ENCODE measurements at places on chromosomes 16 and 17.

- no peak for DNase-seq
Observed at GRCh38 chr17:63623786-63624530, 1.7 kb downstream of the MAP3K3 start.

DNA sequence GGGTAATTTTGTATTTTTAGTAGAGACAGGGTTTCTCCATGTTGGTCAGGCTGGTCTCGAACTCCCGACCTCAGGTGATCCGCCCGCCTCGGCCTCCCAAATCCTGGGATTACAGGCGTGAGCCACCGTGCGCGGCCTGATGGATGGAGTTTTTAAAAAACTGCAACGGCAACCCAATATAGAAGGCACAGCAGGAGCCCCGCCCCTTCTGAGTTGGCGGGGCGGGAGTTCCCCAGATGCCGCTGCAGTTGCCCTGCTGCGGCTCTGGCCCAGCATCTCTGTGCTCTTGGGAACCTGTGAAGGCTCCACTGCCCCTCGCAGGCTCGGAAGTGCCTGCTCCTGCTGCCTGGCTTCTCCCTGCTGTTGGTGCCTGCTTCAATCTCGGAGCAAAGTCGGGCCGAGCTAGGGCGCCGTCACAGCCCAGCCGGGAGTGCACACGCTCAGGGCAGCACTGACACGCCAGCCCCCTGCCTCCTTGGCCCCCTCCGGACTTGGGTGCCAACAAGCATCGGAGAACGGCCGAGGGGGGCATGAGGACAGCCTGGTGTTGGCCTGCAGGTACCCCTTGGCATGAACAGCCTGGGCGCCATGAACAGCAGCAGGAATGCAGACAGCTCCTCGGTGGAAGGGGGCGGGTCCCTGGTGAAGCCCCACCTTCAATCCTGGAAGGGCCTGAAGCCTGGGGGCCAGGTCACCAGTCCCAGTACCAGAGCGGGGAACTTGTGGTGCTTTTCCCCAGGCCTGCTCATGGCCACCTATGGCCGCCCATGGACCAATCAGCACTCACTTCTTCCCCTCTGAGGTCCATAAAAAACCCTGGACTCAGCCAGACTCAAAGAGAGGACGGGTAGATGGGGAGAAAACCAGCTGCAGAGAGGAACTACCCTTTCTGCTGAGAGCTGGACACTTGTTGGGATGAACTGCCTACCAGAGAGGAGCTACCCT, 2.3 kb upstream of the NT5M start:
- no peak for DNase-seq

- no peak for DNase-seq
Observed at GRCh38 chr17:1724869-1725641, 551 bp downstream of the WDR81 start.

DNA sequence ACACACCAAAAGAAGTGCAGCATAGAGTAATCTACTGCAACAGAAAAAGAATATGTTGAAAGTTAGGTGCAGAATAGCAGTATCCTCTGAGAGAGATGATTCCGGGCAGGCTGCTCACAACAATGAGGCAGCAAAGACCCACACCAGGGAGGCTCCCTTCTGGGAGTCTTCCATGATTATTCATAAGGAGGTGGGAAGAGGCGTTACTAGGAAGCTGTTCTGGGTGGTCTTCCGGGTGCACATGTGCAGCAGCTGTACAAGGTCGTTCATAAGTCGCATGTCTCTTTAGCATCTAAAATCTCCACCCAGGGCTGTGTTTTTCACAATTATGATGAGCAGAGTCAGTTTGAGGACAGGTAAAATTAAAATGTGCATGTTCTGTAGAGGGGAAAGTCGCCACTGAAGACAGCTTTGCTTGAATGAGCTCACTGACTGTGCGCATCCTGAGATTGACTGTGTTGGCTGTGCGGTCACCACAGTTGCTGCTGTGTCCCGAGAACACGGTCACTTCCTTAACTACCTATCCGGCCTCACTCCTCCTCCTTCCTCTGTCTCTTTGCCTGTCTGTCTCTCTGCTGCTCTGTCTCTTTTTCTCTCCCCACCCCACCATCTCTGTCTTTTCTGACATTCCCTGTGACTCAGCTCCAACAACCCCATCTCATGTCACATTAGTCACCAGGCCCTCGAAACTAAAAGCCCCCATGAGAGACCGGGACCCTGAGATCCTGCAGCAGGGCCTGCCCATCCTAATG, 125.5 kb upstream of the HSBP1 start:
- DNase-seq = no peak

All from activated gamma-delta T cell (primary cell).